ENCODE measurements at places on chromosomes 6 and 20.
A peak's percentile ranks its signal among the peaks of the same experiment; 100 is the strongest.

DNA sequence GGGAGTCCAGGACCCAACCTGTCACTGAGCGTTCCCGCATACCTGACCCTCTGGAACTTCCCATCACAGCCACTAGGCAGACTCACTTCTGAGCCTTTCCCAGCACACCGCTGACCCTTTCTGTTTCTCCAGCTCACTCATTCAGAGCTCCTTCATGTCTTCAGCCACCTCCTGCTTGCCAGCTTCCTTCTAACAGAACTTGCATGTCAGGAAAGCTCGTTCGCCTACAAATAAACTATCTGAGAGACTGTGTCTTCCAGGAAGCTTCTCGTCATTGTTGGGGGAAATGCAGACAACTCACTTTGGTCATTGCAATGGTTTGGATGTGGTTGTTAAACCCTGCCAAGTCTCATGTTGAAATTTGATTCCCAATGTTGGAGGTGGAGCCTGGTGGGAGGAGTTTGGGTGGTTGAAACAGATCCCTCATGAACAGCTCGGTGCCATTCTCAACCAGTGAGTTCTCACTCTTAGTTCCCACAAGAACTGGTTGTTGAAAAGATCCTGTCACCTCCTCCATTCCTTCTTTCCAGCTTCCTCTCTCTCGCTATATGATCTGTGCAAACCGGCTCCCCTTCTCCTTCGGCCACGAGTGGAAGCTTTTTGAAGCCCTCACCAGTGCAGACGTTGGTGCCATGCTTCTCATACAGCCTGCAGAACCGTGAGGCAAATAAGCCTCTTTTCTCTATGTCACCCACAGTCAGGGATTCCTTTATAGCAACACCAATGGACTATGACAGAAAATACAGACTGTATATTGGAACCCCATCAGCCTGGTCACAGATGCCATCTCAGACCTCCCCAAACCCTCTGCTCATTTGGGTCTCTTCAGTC, 1.4 kb upstream of the MUC21 start:
- DNase-seq, result peak; percentile 79

DNA sequence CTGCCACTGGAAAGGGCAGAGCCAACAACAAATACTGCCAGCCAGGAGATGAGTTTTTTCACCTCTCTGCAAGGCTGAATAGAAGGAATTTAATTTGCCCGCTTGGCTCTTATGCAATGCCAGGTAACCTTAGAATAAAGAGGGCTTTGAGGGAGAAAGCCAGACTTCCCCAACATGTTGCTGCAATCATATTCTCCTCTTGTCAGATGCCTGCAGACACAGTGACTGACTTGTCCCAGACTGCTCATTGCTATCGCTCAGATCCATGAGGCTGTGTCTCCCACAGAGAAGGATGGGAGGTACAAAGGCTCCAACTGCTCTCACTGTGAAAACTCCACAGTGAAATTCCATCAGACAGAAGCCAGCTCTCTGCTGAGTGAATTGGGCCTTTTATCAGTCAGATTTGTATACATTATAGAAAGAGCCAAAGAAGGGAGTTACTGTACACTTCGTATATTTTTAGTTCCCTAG, 517.0 kb upstream of the ID4 start:
- no peak for DNase-seq

GRCh38 chr6:7975764-7976146, 65.2 kb upstream of the TXNDC5 start:
- DNase-seq, result peak; percentile 64

- peak; percentile 48 for DNase-seq
Observed at GRCh38 chr20:35461620-35462019, 6.2 kb downstream of the CEP250 start.

- DNase-seq, result no peak
Observed at GRCh38 chr6:144378437-144378836, 93.3 kb downstream of the UTRN start.

- DNase-seq, result peak; percentile 66
Observed at GRCh38 chr6:152750694-152751093, at the start of gene VIP. VIP (plus strand) TSS chr6:152750797; CDS start chr6:152752178, 1,381 bp downstream.

DNA sequence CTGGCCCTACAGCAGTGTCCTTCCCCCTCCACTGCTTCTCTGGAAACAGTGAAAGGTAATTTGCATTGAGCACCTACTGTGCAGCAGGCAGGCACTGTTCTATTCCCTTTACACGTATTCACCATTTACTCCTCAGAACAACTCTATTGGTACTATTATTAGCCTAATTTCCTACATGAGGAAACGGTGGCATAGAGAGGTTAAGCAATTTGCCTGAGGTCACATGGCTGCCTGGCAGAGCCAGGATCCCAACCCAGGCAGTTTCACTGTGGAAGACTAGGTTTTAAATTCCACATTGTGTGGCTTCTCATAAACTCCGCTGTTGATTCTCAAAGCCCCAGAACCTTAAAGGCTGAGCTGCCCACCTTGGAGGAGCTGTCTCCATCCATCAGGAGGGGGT, 72.7 kb downstream of the CLIC5 start:
- no peak for DNase-seq

DNA sequence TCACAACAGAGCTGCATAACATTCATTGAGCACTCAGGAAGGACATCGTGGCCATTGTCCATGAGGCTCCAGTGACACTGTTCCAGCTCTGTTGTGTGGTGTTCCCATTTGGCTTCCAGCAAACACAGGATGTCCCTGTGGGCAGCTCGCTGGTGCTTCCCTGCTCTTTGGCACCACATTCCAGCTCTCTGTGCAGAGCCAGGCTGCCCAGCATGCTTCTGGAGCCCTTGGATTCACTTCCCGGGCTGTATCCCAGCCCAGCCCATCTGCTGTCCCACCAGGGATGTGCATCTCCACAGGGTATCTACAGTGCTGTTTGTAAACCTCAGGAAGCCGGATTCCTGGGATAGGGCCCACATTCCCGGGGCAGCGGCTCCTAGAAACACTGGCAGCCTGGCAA, 57.2 kb downstream of the CTCFL start:
- no peak for DNase-seq

DNA sequence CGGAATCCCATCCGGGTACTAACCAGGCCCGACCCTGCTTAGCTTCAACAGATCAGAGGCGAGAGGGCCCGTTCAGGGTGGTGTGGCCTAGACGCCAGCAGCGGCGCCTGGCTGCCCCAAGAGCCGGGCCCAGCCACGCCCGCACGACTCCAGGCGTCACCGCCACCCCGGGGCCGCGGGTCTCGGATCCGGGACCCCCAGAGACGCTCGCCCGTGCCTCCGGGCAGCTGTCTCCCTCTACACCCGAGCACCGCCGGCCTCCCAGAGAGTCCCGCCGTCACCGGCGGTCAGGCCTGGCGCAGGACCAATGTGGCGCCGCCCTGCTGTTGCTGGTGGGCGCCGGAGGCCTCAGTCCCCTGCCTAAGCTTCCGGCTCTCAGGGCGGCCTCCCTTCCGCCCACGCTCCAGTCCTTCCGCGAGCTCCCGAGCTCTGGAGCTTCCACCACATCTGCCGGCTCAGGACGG, 441.2 kb upstream of the DEFB115 start:
- no peak for DNase-seq

GRCh38 chr6:28898710-28898965, 25.1 kb downstream of the TRIM27 start:
- DNase-seq, result no peak

GRCh38 chr6:83443516-83443915, 12.7 kb upstream of the ME1 start:
- no peak for DNase-seq

DNA sequence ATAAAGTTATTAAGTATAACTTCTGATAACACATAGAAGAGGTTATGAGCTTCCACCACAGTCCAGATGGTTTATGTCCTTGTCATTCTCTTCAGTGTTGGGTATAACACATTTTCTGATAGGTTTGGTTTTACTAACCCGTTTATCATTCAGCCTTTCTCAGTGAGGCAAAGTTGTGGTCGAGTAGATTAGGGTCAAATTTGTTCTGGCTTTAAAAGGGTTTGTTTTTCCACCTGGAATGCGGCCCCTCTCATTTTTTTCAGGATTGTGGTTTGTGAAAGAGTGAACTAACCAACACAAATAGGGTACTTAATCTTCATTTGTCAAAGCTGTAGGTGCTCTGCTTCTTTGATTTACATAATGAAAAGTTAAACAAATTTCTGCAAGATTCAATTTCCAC, 204.2 kb upstream of the ASCC3 start:
- peak; percentile 52 for DNase-seq

GRCh38 chr6:26156850-26157250, 69.6 kb downstream of the HFE start:
- no peak for DNase-seq

DNA sequence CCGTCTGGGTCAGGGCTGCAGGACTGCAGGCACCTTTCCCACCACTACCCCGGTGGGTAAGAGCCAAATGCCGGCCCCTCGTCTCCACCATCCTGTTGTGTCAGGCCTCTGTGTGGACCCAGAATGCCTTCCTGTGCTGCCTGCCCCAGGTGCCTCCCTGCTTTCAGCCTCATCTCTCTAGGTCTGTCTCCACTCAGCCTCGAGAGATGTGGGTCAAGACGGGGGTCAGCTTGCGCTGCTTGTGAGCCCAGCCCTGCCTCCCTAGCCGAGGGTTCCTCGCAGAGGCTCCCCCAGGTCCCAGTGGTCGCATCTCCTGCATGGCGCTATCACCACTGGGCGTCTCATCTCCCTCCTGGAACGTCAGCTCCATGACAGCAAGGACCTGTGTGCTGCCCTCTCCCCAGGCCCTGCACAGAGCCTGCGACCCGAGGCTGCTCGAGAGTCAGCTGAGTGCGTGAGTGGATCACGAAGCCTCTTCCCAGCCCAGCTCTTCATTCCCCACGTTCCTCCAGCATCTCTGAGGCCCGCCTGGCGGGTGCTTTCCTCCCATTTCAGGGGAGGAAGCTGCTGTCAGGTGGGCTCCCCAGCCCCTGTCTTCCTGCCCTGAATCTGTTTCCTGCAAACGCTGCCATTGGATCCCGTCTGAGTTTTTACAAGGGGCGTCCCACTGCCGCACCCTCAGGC, 38.7 kb upstream of the ZBP1 start:
- DNase-seq, result no peak

- peak; percentile 100 for DNase-seq
Observed at GRCh38 chr20:43938932-43939761, 24.5 kb downstream of the TOX2 start.

DNA sequence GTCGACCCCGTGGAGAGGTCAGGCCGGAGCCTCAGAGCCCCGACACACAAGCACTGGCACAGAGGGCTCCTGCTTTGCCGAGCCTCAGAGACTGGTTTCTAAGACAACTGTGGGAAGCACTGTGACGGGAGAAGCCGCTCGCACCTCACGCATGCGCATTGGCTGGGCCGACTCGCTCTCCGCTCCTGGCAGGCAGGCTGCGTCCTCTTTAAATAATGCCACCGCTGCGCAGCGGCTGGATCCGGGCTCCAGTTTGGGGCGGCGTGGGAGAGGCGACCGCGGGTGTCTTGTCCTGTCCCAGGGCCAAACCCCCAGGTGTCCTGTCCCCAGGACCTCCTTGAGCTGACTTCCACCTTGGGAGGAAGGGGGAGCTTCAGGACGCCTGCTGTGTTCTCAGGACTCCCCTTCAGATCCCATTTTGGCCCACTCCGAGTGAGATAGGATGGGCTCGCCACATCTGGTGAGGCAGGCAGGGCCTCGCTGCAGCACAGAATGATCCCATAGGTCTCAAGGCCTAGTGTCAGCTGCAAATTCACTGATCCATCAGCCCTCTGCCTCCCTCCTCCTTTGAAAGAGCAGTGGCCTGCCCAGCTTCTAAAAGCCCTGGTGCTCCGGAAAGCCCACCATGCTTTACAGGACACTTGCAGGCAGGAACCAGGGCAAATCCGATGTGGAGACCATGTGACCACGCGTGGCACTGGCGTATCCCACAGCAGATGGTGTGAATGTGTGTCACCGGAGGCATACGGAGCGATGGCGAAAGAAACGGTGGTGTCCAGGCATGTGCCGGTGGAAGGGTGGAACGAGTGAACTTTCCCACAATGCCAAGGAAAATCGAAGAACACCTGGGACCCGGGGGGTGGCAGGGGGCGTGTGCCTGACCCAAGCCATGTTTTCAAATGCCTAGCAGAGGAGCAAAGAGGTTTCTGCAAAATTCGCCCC, 169.3 kb upstream of the ZNF337 start:
- DNase-seq, result peak; percentile 82

- peak; percentile 14 for DNase-seq
Observed at GRCh38 chr6:139640448-139640847, 266.0 kb upstream of the CITED2 start.

DNA sequence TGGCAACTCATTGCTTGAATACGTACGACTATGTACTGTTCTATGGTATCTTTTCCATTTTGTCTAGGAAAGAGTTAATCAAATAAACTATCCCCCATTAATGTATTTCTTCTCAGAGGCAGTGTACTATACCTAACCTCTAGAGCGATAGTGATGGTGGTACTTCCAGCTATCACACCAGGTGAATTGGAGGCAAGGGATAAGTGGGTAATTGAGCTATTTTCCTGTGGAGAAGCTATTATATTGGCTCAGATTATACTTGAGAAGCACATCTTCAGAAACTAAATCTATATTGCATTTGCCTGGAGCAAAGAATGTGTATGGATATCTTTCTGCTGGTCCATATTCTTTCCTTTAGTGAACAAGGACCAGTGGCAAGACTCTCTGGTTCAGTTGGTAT, 430.7 kb upstream of the KHDRBS2 start:
- no peak for DNase-seq

GRCh38 chr20:25284131-25284601, 36.3 kb downstream of the PYGB start:
- DNase-seq, result no peak

GRCh38 chr6:163779727-163780284, 365.3 kb downstream of the QKI start:
- no peak for DNase-seq

GRCh38 chr6:43636308-43636659, 644 bp downstream of the MAD2L1BP start:
- peak; percentile 17 for DNase-seq

DNA sequence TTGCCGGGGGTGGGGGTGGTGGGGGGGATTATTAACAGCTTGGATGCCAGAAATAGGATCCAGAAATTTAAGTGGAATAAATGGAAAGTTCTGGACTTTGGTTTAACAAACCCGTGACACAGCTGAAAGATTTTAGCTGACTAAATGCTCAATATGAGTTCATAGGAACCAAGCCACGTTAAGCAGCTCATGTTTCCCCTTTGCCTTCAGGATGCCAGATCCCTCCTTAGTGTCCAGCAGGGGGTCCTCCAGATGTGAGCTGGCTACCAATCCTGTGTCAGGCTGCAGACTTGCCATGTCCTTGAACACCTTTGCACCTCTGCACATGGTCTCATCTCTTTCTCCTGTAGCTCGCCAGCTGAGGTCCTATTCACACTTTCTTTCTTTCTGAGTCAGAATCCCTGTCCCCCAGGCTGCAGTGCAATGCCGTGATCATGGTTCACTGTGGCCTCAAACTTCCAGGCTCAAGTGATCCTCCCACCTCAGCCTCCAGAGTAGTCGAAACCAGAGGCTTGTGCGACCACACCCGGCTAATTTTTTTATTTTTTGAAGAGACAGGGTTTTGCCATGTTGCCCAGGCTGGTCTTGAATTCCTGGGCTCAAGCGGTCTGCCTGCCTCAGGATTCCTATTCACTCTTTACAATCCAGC, 133.3 kb upstream of the ARMC2 start:
- no peak for DNase-seq

GRCh38 chr6:152948150-152948768, 34.6 kb downstream of the FBXO5 start:
- DNase-seq, result peak; percentile 69

All from fibroblast of pulmonary artery (primary cell).